ENCODE measurements at places on chromosomes 1 and 21.

- DNase-seq, result no peak
Observed at GRCh38 chr1:38915352-38915948, 26.2 kb downstream of the RHBDL2 start.

- DNase-seq, result no peak
Observed at GRCh38 chr1:66521721-66522365, 12.1 kb upstream of the SGIP1 start.

- DNase-seq, result no peak
Observed at GRCh38 chr1:242206994-242207393, 208.1 kb upstream of the MAP1LC3C start.

- peak; percentile 48 for DNase-seq
Observed at GRCh38 chr1:228944935-228945371, 209.7 kb downstream of the RHOU start.

- peak; percentile 51 for DNase-seq
Observed at GRCh38 chr1:13513895-13514546, at the start of gene LRRC38. LRRC38 (minus strand) TSS chr1:13514003; CDS start chr1:13513593, 410 bp downstream.

Data from eye (tissue), 1 donor.